Stimulated activated CD4-positive, alpha-beta T cell treated with anti-CD3 and anti-CD28 coated beads, Interleukin-2, amount 100 ng/mL, for 24 hours (primary cell): ENCODE measurements at places on chromosomes 7 and 10.

DNA sequence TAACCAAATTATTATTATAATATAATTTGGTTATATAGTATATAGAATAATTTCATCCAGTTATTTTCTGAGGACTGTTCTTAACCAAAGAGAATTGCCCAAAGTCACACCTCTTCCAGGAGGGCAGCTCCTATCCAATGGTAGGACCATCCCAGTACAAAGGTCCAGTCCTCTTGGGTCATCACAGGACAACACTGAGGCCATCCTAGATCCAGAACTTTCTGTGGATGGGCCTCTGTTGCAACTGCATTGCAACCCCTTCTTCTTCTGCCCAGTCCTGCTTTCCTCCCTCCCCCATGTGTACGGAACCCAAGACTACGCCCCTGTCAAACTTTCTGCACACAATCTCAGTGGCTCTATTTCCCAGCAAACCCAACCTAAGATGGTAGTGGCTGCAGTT lies 5.4 kb upstream of the HABP2 start:
- no peak for DNase-seq

- no peak for DNase-seq
Observed at GRCh38 chr10:15349112-15349511, 22.0 kb downstream of the FAM171A1 start.

GRCh38 chr10:80468002-80468401 lies 13.9 kb downstream of the TSPAN14 start:
- peak; percentile 67 for DNase-seq

GRCh38 chr7:90777886-90778285 lies 181.8 kb downstream of the CDK14 start:
- DNase-seq: no peak

DNA sequence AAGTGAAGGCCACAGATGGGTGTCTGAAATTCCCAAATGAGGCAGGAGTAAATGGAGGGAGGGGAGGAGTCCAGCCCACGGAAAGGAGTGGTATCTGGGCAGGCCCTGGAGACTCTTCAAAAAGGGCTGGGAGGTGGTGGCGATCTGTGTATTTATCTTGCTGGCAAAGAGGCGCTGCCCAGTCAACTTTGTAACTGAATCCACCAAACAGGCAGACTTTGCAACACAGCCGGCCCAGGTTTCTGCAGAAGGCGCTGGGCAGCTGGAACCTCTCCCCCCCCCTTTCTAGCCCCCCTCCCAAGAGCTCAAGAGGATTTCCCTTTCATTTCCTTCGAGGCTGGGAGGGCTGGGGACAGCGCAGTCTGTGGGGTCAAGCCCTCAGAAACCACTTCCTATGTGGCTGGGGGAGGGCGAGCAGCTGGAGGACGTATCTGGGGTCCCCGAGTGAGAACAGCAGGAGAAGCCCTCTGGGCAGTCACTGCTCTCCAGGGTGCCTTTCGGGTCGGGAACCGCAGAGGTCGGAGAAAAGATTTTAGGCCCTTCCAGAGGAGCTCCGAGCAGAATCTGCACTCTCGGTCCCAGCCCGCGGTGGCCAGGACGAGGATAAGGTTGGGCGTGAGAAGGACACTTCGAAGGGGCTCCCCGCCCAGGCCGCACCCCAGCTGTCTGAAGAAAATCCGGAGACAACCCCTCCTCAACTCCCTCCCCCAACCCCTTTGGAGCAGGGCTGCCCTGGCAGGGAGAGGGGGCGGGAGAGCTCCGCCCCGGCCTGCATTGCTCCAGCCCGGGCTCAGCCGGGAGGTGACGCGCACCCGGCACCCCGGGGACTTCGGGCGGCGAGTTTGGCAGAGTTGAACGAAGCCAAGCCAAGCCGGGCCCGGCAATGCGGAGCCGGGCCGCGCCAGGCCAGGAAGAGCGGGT lies 965 bp downstream of the ZCCHC24 start:
- DNase-seq: peak; percentile 60

GRCh38 chr7:131533151-131533559 lies 23.3 kb downstream of the PODXL start:
- no peak for DNase-seq

GRCh38 chr10:22767859-22768258 lies 53.5 kb upstream of the PIP4K2A start:
- no peak for DNase-seq

DNA sequence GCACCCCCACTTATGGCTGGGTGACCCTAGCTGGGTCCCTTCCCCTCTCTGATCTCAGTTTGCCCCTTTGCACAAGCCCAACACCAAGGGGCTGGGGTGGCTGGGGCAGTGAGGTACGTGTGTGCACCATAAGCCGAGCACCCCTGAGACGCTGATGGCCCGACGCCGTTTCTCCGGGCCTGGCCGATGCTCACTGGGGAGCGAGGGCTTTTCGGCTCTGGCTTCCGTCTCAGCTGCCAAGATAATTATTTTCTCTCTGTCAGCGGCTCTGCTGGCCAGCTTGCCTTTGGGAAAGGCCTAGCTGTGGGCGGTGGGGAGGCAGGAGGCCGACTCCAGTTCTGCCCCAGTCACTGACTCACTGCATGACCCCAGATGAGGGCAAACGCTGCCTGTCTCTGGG lies 91.0 kb downstream of the ZMIZ1 start:
- no peak for DNase-seq

- DNase-seq: no peak
Observed at GRCh38 chr7:112124061-112124766, 82.0 kb downstream of the DOCK4 start.

DNA sequence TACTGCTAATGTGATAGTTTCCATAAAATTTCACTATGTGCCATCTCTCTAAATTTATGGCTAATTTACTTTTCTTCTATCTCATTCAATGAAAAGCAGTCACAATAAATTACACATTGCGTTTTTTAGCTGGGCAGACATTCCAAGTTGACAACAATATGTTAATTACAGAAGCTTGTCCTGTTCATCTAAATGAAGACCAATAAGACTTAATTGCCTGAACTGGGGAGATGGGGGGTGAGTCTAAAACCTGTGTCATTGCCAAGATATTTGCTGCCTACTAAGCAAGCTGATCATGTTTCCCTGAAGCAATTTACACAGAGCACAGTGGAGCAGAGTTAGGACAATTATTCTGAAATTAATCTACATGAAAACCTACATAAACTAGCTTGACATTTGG lies 89.3 kb upstream of the ADRB1 start:
- no peak for DNase-seq

- peak; percentile 27 for DNase-seq
Observed at GRCh38 chr7:73520673-73521635, 1.1 kb downstream of the BAZ1B start.

DNA sequence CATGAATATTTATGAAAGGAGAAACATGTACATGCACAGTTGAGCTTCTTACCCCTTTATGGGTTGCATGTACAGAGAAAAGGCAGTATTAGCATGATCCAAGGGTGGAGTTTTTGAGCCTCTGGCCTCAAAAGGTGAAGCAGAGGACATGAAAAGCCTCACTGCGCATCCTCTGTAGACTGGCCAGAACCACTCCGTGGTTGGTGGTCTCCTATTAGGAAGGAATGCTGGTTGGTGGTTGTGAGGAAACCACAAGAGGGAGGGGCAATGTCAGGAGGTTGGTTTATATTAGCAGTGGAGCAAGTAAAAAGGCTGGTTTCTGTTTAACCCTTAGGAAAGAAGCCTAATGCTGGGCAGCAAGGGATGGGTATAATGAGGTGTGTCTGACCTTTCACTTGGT lies 37.5 kb downstream of the AHCYL2 start:
- no peak for DNase-seq

GRCh38 chr7:124113045-124113444 lies 80.2 kb upstream of the TMEM229A start:
- no peak for DNase-seq

DNA sequence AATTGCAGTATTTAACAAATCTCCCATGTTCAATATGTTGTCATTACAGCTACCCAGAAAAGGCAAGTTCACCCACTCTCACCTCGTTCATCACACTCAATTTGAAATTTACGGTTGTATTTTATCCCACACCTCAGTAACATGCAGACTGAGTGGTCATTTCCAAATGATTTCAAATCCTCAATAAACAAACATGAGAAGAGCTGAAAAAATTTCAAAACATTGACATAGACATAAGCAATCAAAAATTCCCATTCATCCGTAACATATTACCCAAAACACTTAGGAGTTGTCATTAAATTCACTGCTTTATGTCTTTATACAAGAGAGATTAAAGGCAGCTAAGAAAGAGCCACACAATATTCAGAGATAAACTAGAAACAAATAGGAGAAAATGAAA lies 61.7 kb upstream of the NEBL start:
- DNase-seq: no peak

GRCh38 chr10:27041196-27041595 lies 59.1 kb downstream of the ANKRD26 start:
- no peak for DNase-seq

GRCh38 chr7:101231644-101232043 lies 6.0 kb downstream of the CLDN15 start:
- DNase-seq: no peak

GRCh38 chr10:79442171-79443040 lies 3.0 kb downstream of the ZCCHC24 start:
- DNase-seq: no peak

- DNase-seq: no peak
Observed at GRCh38 chr7:93817526-93817925, 73.0 kb downstream of the TFPI2 start.

DNA sequence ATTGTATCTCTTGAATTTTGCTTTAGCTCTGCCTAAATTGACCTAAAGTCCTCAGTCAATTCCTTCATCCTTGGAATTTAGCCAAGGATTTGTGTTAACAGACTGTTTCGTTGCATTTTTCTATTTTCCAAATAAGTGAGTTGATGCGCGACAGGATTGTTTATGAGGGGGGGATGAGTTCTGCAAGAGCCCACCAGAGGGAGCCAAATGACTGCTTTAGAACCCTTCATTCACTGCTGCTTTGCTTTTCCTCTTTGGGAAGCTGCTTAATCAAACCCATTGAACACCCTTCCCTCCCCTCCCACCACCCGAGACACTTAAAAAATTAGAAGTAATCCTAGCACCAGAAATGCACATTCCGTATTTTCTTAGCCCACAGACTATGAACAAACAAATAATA lies 33.7 kb upstream of the PTF1A start:
- peak; percentile 46 for DNase-seq

- no peak for DNase-seq
Observed at GRCh38 chr7:78953726-78954363, 499.6 kb downstream of the MAGI2 start.

DNA sequence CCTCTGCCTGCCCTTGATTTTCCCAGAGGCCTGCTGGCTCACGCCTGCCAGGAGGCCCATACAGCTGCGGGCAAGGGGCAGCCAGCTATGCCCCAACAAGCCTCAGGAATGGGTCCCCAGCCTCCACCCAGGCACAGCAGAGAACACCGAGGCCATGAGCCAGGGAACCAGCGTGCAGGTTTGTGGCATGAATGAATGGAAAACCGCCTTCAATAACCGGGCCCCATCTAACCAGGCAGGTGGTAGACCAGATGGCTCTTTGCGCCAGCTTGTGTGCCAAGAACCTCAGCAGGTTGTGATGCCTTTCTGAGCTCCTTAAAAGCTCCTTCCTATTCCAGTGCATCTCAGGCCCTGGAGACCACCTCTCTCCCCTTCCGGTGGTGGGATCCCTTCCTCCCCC lies 50.2 kb downstream of the ELFN1 start:
- DNase-seq: no peak

DNA sequence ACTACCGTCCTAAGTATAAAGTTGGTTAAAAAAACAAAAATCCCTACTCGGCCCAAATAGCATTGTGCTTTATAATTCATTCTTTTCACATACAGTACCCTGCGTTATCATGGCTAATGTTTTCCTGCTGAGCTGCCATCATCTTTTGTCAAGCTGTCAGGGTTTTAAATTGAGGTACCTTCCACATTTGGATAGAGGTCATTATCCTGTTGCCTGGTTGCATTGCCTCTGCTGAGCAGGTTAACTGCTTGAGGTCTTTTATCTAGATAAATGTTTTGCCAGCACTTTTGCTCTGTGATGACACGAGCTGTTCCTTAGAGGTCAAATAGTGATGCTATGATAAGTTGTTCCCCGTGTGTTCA lies 94.4 kb upstream of the FZD1 start:
- no peak for DNase-seq

DNA sequence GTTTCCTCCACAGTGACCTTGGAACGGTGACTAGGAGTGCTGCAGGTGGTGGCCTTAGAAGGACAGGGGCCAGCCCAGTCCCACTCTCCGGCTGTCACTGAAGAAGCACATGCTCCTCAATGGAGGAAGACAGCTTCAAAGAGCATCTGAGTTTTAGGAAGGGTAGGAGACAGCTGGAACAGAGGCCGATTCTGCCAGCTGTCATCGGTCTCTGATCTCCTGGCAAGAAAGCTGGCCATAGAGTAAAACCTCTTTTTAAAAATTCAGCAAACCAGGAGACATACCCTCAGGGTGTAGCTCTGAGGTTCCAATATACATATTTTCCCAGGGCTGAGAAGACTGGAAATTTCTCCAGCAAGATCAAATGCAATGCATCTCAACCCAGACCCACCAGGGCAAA lies 55.9 kb downstream of the KCNMA1 start:
- DNase-seq: no peak

DNA sequence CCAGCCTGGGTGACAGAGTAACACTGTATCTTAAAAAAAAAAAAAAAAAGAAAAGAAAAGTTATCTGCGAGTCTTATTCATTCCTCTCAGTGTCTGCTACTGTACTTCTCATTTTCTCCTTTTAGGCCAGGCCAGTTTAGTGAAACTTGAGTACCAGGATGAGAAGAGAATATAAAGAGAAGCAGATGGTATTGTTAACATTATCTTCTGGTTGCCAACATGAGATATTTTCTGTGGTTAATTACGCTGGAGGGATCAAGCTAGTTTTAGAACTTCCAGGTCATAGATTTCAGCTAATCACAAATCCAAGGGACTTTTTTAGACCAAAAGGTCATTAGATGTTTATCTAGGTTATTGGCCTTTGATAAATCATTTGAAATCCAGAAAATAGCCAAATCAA lies 252.6 kb upstream of the SMIM30 start:
- no peak for DNase-seq
